ENCODE measurements at places on chromosomes 2 and 18.

- no peak for DNase-seq
These were observed 48.2 kb downstream of the PIGN start for GRCh38 chr18:62138461-62139235.

GRCh38 chr2:220959391-220959802 is 612.7 kb downstream of the EPHA4 start:
- no peak for DNase-seq

DNA sequence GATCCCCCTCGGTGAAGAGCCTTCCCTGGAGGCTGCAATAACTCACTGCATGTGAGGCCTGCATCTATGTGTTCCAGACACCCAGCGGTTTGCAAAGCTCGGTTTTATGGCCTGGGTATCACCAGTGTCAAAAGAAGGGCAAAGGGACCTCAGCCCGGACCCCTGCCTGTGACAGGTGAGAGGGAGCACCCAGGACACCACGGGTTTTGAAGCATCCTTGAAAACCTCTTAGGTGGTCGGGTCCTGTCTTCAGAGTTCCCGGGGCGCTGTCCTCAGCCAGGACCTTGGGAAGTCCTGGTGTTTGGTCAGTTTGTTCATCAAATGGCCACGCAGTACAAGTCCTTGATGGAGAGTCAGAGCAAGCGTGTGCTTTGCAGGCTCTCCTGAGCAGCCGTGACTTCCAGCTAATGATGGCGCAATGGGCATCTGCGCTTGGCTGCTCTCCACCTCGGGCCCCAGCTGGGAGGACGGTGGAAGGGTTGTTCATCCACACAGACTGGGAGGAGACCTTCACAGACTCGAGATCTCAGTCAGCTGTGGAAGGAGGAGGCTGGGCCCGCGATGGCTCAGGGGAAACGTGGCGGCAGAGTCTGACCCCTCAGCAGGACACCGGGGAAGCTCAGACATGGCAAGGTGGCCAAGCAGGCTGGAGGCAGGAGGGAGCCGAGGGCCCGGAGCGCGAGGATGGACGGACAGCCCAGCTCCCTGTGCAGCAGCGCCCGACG is 113.1 kb upstream of the GPC1 start:
- no peak for DNase-seq

DNA sequence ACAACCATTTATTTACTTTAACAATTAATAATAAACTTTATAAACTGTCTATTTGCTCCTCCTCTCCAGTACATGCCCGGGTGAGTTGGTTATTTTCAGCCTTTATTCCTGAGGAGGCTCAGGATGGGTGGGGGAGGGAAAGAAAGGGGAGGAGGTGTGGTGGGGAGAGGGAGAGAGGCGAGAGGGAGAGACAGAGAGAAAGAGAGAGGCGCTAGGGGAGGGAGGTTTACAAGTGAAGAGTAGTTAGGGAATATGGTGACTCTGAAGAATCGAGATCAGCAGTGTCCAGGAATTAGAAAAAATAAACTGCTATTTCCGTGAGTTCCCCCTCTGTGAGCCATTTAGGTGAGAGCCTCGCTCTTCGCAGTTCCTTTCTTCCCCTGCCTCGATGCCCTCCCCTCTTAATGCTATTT is 138.9 kb downstream of the MEIS1 start:
- no peak for DNase-seq

- DNase-seq = no peak
These were observed 28.1 kb downstream of the ZFP36L2 start for GRCh38 chr2:43198263-43198662.

DNA sequence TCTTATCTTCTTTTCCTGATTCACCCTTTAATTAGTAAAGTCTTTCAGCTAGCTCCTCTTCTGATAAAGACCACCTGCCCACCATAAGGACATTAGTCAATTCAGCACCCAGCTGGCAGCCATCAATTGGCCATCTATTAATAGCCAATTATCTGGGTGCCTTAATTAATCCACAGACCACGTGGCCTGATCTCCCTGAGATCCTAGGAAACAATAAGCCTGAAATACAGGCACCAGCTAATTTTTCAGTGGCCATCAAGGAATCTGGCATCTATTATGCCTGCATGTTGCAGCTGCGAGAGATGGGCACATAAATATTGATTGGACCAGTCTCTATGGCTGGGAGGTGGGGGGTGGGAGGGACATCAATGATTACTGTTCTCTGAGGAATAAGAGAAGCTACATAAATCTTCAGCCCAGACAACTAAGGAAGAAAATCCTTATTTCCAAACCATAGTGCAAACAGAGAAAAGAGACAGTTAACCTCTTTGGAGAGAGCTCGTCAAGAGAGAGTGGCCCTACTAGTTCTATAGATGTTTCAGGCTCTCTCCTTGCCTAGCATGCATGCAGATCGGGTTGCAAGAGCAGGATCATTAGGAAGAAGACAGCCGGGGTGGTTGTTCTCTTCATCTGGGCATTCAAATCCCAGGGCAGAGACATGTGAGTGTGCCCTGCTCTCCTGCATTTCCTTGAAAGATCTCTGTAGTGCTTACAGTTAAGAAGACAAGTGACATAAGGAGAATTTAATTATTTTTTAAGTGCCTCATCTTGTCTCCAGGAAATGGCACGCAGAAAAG is 8.7 kb downstream of the GALNT14 start:
- no peak for DNase-seq

- DNase-seq = no peak
These were observed 75.0 kb downstream of the TMEM247 start for GRCh38 chr2:46554397-46554796.

DNA sequence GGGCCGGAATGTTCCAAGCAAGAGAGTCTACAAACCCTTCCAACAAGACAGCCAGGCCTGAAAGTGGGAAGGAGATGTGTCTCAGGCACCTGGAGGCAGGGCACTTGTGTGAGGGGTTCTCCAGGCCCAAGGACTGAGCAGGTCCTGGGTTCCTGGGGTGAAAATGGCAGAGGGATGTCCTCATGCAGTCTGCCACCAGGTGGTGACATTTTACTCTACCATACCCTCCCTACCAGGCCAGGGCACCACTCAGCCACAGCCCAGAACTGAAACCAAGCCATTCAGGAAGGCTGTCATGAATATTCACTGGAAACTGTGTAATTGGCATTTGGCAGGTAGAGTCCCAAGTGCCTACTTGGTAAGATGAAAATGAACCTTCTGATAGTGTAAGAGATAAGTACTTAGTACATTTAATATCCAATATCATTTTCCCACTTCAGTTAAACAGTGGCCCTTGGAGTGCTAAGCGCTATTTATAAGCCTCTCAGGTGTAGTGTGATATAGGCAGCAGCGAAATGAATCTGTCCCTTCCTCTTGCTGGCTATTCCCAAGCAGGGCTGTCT is 185.1 kb downstream of the MYO5B start:
- DNase-seq = peak; percentile 44

- no peak for DNase-seq
These were observed 301.3 kb upstream of the GALNT5 start for GRCh38 chr2:156956161-156956560.

GRCh38 chr2:57141269-57141668 is 905.3 kb upstream of the VRK2 start:
- peak; percentile 13 for DNase-seq

DNA sequence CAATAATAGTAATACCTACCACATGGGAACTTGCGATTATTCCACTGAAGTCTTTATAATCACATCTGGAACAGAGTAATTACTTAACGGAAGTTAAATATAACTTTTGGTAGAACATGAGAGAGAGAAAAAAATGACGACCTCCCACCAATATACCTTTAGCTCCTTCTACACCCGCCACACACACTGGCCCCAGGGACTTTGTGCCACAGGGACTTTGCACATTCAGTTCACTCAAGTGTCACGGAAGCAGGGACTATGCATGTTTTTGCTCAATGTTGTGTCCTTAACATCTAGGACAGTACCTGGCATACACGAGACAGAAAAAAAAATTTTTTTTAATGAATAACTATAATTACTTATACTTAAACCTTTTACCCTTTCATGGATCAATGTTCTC is 4.0 kb downstream of the GPR155 start:
- DNase-seq = no peak

GRCh38 chr2:190182071-190182524 is 119.6 kb upstream of the MSTN start:
- peak; percentile 27 for DNase-seq

- DNase-seq = no peak
These were observed 143.6 kb upstream of the TCF4 start for GRCh38 chr18:55731594-55732042.

DNA sequence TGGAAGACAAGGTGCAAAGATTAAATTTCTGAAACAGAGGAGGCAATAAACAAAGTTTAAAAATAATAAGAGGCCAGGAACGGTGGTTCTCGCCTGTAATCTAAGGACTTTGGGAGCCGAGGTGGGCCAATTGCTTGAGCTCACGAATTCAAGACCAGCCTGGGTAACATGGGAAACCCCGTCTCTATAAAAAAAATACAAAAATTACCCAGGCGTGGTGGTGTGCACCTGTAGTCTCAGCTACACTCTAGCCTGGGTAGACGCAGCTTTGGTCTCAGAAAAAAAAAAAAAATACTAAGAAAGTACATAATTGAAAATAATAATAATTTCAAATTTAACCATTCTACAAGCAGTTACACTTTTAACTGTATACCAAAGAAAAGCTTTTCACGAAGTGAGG is 744.6 kb upstream of the POU3F3 start:
- DNase-seq = no peak

DNA sequence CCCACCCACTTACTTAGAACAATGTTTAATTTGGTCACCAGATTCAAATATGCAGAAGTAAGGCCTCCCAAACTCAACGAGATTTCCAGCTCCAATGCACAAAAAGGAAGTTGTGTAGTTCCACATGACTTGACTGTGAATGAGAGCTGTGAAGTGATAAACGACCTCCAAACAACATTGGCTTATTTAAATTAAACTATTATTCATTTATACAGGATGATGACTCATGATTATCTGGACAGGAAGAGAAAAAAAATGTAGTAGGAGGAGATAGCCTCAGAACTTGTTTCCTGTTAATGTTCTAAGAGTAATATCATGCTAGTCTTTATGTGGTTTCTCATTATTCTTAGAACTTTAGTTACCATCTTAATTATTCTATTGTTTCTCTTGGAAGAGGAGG is 237.3 kb downstream of the C1D start:
- DNase-seq = no peak

DNA sequence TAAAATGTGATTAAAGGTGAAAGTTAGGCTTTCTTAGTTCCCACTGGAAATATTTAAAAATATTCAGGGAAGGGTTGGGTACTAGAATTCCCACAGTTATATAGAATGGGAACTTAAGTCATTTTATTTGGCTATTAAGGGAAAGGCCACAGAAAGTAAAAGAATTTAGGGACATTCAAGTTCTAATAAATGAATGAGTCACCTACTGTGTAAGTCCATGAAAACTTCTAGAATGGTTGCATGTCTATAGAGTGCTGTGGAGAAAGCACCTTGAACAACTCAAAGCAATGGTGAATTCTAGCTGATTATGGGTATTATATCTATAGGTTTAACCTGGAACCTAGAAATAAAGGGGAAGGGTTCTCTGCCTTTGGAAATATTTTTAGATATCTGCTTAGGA is 28.1 kb upstream of the SLC4A10 start:
- no peak for DNase-seq

- DNase-seq = no peak
These were observed 13.9 kb upstream of the SLC1A4 start for GRCh38 chr2:64975232-64975821.

DNA sequence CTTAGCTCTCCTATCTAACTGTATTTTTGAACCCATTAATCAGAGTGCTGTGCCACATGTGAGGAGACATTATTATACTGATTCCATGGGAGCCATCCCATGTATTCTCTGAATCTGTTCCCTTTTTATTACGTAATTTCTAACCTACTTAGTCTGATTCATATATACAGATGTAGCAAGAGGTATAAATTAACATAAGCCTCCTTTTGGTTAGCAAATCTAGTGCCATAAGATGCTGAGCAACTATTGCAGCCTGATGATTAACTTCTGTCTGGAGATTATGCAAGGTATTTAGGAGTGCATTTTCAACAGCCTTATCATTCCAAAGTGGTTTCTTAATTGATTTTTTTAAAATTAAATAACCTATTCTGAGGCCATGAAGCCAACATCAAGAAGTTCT is 114.1 kb upstream of the MSH2 start:
- no peak for DNase-seq

DNA sequence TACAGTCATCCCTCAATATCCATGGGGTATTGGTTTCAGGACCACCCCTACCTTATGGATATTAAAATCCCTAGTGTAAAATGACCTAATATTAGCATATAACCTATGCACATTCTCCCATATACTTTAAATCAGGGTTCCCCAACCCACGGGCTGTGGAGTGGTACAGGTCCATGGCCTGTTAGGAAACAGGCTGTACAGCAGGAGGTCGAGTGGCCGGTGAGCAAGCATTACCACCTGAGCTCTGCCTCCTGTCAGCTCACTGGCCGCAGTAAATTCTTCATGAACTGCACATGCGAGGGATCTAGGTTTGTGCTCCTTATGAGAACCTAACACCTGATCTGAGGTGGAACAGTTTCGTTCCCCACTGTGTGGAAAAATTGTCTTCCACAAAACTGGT is 73.8 kb downstream of the RIF1 start:
- DNase-seq = no peak

- DNase-seq = no peak
These were observed 843.7 kb downstream of the LRRTM4 start for GRCh38 chr2:76678383-76679024.

DNA sequence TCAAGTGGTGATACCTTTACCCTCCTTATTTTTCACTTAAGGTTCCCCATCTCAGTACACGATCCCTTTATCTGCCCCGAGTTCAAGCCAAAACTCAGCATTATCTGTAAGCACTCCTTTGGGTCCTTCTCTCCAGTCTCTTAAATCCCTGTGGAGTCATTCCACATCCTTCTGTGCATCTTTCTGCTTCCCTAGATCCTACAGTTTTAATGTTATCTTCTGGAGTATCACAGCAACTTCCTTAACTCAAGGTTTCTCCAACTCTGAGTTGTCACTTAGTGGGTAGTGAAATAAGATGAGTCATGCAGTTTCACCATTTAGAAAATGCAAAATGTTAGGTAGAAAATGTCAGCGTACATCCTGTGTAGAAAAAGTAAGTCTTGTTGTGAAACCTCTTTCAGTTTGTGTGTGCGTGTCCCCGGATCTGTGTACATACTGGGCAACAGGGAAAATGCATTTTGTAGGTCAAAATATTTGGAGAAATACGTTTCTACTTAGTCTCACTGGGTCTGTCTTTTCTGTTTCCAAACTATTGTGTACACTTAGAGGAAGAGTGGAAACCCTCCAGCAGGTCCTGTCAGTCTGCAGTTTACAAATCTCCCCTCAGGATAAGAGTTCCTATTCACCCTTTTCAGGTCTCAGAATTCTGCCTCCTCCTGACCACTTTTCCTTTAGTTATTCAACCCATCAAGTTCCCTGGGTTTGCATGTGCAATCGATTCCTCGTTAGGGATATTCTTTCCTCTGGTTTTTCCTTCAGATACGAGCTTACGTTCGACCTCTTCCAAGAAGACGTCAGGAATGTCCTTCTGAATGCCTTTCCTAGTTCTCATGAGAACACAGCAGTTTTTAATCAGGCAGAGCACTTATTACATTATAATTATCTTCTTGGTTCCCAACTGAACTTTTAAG is 154.8 kb downstream of the TGIF1 start:
- DNase-seq = peak; percentile 52

DNA sequence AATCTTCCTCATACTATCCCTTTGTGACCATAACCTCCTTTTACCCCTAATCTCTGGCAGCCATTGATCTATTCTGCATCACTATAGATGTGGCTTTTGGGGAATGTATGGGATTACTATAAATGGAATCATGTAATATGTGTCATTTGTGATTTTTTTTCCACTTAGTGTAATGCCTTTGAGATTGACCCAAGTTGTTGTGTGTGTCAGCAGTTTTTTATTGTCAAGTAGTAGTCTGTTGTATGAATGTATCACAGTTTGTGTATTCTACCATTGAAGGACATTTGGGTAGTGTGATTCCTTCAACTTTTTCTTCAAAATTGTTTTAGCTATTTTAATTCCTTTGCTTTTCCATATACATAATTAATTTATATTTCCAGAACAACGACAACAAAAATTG is 18.6 kb downstream of the VRK2 start:
- DNase-seq = no peak
